ENCODE measurements at places on chromosomes 6 and 20. TPM values are rescaled to one million over a fixed set of nuclear protein-coding genes. Genes with fewer than 3 reads are reported as not detected.

GRCh38 chr6:111777357-111777756 is 95.9 kb downstream of the FYN start:
- H3K4me3 ChIP-seq = no peak overlapping the region
- peaks cover 39% of the 10 kb centered on the region for H3K4me1 ChIP-seq
- no peak overlapping the region for H3K27ac ChIP-seq
- no peak for DNase-seq

- H3K36me3 ChIP-seq = peaks cover 66% of the 10 kb centered on the region
- H3K4me3 ChIP-seq = no peak overlapping the region
- DNase-seq = no peak
- H3K4me1 ChIP-seq = peaks cover 17% of the 10 kb centered on the region
- H3K27me3 ChIP-seq = no peaks in the 10 kb centered on the region
These were observed 12.4 kb downstream of the PEDS1 start for GRCh38 chr20:50141018-50141675.

- no peak overlapping the region for H3K4me3 ChIP-seq
- DNase-seq = peak; percentile 35
- no peak overlapping the region for H3K27ac ChIP-seq
These were observed 66.3 kb downstream of the RBM38 start for GRCh38 chr20:57457243-57458095.

NR2E1 gene
- not detected for polyA plus RNA-seq

MAS1 gene
- 0.05 TPM for polyA plus RNA-seq
